ENCODE measurements at places on chromosomes 11 and 22.

DNA sequence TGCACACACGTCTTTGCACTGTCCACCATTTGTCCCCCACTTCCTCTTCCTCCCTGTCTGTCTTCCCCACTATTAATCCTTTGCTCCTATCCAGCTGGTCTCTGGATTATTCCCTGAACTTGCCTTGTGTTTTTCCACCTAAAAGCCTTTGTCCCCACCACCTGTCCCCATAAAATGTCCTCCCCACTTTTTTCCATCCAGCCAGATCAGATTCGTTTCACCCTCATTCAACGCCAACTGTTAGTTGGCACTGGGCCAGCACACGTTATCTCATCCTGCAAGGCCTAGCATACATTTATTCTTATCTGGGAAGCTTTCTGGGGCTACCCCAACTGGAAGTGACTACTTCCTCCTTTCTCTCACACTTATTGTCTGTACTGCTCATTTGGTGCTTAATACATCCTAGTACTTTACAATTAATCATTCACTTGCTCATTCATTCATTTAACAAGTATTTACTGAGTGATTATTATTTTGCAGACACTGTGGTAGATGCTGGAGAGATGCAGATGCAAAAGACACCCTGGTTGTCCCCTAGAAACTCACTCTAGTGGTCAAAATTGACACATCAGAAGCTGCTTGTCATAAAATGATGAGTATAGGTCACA, 96.2 kb downstream of the RASSF10 start:
- no peak for DNase-seq

GRCh38 chr11:117068303-117068860, 29.8 kb downstream of the SIK3 start:
- no peak for DNase-seq

GRCh38 chr11:118998388-118998717, 415 bp downstream of the CENATAC start:
- no peak for DNase-seq

GRCh38 chr11:133732109-133732674, 113.1 kb downstream of the SPATA19 start:
- no peak for DNase-seq

GRCh38 chr11:96658436-96658835, 268.6 kb downstream of the JRKL start:
- no peak for DNase-seq

DNA sequence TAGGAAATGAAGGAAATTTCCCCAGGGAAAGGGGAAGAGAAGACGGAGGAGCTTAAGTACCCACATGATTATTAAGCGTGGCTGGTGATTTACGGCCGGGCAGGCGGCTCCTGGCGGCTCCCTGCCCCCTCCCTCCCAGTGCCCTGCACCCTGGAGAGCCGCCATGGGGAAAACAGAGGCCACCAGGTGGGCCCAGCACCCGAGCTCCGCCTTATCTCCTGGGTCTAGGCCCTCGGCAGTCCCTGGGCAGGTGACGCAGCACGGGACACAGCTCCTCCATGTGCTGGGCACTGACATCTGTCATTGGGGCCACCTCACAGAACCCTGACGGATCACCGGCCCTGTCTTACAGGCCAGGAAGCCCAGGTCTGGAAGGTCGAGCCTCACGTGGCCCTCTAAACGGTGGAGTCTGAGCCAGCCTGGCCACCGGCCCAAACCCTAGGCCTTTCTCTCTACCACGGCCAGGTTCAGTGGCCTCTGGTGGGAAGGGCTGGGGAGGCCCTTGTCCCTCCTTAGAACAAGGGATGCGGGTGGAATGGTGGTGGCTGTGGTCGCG, 60.2 kb upstream of the PPARA start:
- no peak for DNase-seq

DNA sequence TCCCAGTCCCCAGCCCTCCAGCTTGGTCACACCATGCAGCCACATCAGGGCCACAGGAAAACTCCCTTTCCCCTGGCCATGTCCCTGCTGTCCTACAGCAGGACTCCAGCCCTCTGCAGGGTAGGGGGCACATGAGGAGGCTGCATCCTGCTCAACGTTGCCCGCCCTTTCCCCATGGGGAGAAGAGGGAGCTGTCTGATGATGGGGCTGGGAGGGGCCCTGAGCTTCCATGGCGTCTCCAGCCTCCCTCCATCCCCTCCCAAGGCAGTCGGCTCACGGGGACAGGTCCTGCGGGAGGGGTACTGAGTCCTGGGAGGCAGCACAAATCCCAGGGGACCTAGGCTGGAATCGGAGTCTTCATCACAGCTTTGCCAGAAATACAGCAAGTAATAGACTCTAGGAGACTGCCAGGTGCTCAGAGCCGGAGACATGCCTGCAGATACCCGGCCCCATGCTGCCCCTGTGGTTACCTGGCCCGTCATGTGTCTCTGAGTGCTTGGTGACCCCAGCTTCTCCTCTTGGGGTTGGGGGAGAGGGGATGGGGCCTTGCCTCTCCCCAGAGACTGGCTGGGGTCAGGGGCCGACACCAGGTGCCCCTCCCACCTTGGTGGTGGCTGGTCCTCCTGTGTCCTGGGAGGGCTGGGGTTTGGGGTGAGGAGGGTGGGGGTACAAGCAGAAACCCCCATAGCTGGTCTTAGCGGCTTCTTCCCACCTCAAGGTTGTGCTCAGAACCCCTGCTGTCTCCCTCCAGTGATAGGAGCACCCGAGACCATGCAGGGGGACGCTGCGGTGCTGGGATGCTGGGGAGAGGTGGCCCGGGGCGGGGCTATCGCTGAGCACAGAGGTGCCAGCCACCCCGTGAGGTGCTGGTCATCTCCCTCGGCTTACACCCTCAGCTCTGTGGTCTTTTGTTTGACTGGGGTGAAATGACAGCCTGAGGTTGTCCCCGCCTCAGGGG, 2.3 kb downstream of the MRGPRE start:
- no peak for DNase-seq
